NCI-H2171 treated with DMSO at 0.1 percent for 48 hours (cell line): ENCODE measurements at places on chromosomes 16 and 17.

DNA sequence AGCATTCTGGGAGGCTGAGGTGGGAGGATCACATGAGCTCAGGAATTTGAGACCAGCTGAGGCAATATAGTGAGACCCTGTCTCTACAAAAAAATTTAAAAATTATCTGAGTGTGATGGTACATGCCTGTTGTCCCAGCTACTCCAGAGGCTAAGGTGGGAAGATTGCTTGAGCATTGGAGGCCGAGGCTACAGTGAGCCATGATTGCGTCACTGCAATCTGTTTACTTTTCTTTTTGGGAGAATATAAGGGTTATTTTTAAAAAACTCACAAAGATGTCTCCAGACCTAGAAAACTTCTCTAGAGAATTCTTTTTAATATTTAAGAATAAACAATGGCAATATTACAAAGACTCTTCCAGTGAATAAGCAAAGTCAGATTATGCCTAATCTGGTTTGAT lies 226.9 kb downstream of the BCAS3 start:
- DNase-seq = no peak

DNA sequence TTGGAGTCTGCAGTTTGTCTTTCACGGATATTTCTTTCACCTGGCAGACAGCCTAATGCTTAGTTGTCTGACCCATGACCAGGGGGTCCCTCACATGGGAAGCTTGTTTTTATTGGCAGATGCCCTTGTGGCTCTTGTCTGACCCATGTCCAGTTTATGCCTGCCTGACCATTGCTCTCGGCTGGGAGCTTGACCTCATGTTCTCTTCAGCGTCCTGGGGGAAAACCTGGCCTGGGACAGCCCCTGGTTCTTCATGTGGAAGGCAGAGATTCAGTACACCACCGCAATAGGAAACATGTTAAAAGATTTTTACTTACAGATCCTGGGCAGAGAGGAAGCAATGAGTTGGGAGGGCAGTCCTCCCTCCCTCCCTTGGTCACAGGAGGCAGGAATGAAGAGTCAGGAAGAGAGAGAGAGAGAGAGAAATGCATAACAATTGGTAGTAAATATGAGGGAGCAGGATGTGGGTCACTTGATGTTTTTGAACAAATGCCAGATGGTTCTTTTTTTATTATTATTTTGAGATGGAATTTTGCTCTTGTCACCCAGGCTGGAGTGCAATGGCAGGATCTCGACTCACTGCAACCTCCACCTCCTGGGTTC lies 302.7 kb upstream of the MYOCD start:
- DNase-seq = no peak

- no peak for DNase-seq
Measured at GRCh38 chr17:72696156-72696555, 396.3 kb downstream of the SLC39A11 start.

DNA sequence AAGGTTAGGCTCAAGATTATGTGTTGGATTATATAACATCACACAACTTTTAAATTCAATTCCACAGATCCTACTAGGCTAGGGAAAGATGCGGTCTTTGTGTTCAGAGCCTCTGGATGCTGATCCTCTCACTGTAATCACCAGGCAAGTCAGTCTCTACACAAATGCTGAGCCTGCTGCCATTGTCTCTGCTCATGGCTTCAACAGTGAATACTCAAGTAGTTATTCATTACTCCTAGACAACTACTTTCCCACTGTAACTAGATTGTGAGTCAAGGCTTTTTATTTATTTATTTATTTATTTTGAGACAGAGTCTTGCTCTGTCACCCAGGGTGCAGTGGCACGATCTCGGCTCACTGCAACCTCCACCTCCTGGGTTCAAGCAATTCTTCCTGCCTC lies 15.8 kb upstream of the NDUFAB1 start:
- DNase-seq = no peak

DNA sequence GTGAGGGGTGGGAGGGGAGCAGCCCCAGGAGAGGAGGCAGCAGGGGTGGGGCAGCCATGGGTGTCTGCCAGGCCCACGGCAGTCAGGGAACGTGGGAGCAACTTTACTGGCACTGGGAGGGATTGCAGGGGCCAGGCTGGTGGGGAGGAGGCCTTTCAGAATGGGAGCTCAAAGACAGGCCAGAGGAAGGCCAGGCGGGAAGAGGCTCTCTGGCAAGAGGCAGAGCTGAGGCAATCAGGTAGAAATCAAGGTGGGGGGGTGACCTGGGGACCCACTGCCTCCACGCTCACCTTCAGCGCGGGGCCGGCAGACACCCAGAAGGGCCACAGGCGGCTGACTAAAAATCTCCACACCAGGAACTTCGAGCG lies 11.9 kb upstream of the GSE1 start:
- no peak for DNase-seq

DNA sequence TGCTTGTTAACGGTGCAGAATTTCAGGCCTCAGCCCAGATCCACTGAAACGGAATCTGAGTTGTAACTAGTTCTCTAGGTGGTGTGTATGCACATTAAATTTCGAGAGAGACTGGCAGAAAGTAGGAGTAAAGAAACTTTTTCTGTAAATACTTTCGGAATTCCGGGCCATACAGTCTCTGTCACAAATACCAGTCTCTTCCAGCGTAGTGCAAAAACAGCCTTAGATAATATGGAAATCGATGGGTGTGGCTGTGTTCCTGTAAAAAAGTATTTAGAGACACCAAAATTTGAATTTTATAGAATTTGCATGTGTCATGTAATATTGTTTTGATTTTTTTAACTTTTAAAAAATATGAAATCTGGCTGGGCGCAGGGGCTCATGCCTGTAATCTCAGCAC lies 109.7 kb downstream of the ABCC1 start:
- no peak for DNase-seq

- no peak for DNase-seq
Measured at GRCh38 chr17:692116-692515, 22.5 kb downstream of the VPS53 start.

GRCh38 chr17:74172700-74173099 lies 30.8 kb upstream of the RPL38 start:
- DNase-seq = no peak

- no peak for DNase-seq
Measured at GRCh38 chr16:1428511-1428910, 2.4 kb upstream of the PERCC1 start.

- peak; percentile 51 for DNase-seq
Measured at GRCh38 chr17:55527540-55528118, 16.4 kb upstream of the SMIM36 start.

GRCh38 chr17:66687570-66688284 lies 147.2 kb upstream of the CACNG5 start:
- DNase-seq = no peak

- no peak for DNase-seq
Measured at GRCh38 chr16:86625821-86626220, 47.5 kb downstream of the FOXL1 start.

GRCh38 chr17:80108036-80108971 lies 6.9 kb downstream of the GAA start:
- DNase-seq = no peak

- DNase-seq = no peak
Measured at GRCh38 chr17:76248013-76248782, 7.9 kb upstream of the RNF157 start.

DNA sequence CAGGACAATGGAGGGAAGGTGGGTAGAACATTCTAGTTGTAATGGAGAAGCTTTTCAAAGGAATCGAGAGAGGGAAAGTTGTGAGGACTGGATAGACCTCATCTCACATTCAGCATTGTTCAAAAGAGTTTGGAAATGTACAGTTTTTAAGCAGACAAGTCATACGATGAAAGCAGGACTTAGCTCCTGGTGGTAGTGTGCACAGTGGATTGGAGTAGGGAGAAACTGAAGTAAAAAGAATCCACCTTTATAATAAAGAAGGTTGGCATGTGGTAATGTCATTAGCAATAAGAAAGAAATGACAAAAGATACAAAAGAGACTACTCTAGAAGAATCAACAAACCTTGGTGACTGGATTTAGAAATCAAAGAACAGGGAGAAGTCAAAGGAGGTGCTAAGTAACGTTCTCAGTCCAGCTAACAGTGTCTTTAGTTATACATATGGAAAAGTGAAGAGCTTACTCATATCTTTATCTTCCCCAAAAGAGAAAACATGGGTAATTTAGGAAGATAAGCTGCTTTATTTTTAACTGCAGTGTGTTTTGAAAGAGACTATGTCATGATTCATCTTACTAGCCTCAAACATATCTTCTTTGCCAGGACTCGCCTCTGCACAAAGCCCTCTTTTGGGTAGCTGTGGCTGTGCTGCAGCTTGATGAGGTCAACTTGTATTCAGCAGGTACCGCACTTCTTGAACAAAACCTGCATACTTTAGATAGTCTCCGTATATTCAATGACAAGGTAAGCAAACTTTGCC lies 18.7 kb upstream of the EVI2A start:
- DNase-seq = no peak

GRCh38 chr17:40791787-40792436 lies 7.8 kb downstream of the KRT28 start:
- no peak for DNase-seq

GRCh38 chr17:30393911-30394867 lies 15.5 kb downstream of the CPD start:
- peak; percentile 46 for DNase-seq

DNA sequence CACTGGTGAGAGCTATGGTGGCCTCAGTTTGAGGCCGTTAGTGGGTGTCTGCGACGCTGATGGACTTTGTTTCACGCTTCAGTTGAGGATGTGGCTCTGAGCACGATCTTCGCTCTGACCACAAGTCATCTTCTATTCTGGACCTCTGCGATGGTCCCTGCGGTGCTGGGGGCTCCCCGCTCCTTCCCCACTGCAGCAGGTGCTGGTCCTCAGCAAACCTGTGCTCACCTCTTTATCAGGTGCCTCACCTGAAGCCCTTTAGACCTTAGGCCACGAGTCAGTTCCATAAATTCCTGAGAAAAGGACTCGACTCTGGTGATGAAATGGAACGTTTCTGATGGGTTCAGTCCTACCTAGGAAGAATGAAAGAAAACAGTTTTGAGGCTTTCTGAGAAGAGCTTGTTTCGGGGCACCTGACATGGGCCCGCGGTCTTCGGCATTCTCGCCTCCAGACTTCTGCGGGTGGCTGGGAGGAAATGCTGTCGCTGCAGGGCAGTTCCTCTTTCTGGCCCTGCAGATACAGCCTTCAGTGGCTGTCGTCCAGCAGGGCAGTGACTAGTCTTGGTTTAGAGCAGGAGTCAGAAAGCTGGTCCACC lies 4.7 kb downstream of the KCTD5 start:
- no peak for DNase-seq

DNA sequence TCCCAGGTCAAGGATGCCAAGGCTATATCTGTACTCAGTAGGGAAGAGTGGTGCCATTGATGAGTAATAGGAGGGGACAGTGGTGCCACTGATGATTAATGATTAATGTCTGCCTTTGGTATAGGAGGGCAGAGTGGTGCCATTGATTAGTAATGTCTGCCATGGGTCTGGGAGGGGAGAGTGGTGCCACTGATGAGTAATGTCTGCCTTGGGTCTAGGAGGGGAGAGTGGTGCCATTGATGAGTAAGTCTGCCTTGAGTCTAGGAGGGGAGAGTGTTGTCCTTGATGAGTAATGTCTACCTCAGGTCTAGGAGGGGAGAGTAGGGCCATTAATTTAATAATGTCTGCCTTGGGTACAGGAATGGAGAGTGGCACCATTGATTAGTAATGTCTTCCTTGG lies 507.8 kb upstream of the EEF2KMT start:
- no peak for DNase-seq

- DNase-seq = peak; percentile 51
Measured at GRCh38 chr17:5249615-5250014, 15.0 kb upstream of the SCIMP start.

- no peak for DNase-seq
Measured at GRCh38 chr17:73798111-73798748, 154.0 kb upstream of the SDK2 start.

DNA sequence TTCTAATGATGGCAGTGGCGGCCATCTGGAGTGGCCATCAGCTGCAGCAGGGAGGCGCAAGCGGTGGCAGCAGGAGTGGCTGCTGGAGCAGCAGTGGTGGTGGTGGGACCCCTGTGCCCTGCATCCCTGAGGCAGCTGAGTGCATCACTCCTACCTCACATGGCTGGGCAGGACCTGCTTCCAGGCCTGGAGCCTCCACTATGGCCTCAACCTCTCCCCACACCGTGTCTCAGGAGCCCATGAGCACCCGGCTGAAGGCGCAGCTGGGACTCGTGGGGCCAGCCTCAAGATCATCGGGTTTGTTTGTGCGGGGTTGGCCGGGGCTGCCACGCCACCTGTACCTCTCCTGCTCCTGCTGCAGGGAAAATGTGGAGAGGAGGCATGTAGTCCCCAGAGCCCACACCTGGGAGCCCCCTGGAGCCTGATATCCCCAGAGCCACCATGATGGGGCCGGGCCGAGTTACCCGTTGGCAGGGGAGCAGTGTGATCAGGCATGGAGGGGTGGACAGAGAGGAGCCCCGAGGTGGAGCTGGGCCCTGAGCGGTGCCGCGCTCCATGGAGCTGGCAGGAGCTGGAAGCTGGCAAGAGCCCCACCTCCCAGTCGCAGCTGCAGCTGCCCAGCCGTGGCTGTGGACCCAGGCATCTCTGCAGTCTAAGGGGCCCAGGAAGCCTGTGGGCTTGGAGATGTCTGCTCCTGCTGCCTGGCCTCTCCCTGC lies 16.7 kb downstream of the RHOT1 start:
- DNase-seq = no peak

GRCh38 chr16:75458029-75458428 lies 6.5 kb downstream of the TMEM170A start:
- DNase-seq = no peak

GRCh38 chr17:40069751-40070708 lies 7.3 kb downstream of the THRA start:
- peak; percentile 79 for DNase-seq

DNA sequence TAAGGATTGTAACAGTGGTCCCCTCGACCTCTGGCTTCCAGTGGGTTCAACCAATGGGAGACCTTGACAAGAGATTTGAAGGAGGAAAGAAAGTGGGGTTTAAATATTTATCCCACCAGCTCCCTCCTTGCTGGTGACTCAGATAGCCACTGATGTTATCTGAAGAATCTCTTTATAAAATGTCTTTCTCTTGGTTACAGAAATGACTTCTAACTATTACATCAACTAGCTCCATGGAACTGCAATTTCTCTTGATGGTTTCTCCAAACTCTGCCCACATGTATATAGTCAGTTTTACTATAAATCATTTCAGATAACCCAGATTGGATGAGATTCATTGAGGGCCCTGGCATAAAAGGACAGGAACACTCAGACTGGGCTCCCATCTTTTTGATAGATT lies 920.2 kb upstream of the SOX9 start:
- no peak for DNase-seq

GRCh38 chr16:11697319-11697718 lies 29.1 kb downstream of the SNN start:
- no peak for DNase-seq

GRCh38 chr17:58352596-58353388 lies 791 bp upstream of the SUPT4H1 start:
- DNase-seq = peak; percentile 93

- no peak for DNase-seq
Measured at GRCh38 chr16:10931134-10931533, 11.1 kb downstream of the DEXI start.

DNA sequence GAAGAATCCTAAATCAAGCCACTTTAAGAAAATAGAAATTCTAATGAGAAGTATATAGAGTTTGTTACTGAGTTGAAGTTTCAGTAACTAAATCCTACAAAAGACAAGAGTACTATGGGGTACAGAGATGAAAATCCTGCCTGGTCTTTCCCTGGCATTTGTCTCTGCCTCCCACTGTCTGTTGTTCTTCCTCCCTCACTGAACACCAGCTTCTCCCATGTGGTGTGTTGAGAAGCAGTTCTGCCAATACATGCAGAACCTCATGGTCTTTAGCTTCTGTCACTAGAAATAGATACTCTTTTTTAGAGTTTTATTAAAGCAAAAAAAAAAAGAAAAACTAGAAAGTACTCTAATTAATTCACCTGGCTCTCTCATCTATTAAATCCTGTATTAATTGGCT lies 664.4 kb downstream of the CDH8 start:
- no peak for DNase-seq

- no peak for DNase-seq
Measured at GRCh38 chr16:4987580-4988374, 29.6 kb downstream of the SEC14L5 start.
